Right renal cortex interstitium (tissue), 3 donors: ENCODE measurements at places on chromosomes 2 and 18.

DNA sequence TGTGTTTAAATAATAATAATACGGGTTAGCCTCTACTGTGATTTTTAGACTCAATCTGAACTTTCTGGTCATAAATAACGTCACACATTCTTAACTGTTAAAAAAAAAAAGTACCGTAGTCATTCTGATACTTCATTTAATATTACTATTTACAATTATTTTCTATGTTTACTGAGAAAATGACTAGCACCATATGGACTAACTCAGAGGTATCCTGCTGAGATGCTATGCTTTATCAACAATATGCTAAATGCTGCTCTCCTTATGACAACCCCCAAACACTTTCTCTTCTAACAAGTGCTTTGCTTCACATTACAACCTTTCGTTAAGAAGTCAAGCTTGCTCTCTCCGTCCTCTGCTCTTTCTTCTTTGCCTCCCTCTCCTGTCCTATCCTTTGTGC lies 182.1 kb downstream of the AFF3 start:
- no peak for DNase-seq

- no peak for DNase-seq
Observed at GRCh38 chr2:128525653-128526052, 207.0 kb upstream of the HS6ST1 start.

- peak; percentile 23 for DNase-seq
Observed at GRCh38 chr2:54839461-54840255, 116.2 kb downstream of the EML6 start.

DNA sequence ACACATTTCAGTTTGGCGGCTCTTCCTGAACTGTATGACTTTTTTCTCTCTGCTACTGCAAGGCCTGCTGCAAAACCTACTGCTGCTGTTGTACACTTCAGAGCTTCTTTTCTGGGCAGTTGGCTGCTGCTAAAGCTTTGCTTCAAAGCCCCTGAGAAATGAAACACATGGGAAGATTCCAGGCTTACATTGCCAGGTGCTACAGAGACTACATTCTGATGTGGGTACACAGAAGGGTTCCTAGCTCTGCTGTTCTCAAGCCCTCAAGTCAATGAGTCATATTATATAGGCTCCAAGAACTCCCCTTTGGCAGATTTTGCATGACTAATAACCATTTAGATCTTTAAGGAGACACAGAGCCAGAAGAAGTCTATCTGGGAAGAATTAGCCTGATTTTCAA lies 12.9 kb upstream of the PGAP1 start:
- no peak for DNase-seq

- no peak for DNase-seq
Observed at GRCh38 chr2:12484536-12485115, 232.1 kb upstream of the TRIB2 start.

- DNase-seq, result no peak
Observed at GRCh38 chr2:123895651-123896050, 129.4 kb upstream of the CNTNAP5 start.

GRCh38 chr2:233244818-233245217 lies 6.7 kb upstream of the ATG16L1 start:
- DNase-seq, result no peak

GRCh38 chr18:59035591-59035990 lies 104.1 kb upstream of the SEC11C start:
- DNase-seq, result no peak

DNA sequence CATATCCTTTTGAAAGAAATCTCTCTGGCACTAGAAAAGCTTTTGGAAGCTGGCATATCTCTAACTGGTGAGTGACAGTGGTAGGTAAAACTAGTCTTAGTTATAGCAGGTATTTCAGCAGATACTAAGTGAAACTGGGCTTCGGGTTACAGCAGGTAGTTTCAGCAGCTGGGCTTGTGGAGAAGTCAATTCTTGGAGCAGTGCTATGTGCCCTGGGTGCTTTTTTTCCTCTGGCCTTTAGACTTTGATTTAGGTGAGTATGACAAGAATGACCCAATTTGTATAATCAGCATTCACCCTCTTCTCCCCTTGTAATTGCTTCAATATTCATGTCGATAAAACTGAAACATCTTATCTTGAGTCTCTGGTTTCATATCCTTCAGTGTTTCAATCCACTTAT lies 123.1 kb downstream of the KYNU start:
- no peak for DNase-seq

- DNase-seq, result no peak
Observed at GRCh38 chr2:98247383-98247782, 98.9 kb upstream of the CNGA3 start.

GRCh38 chr2:235500761-235501672 lies 7.2 kb downstream of the AGAP1 start:
- DNase-seq, result no peak

GRCh38 chr2:178109813-178110212 lies 2.4 kb upstream of the RBM45 start:
- DNase-seq, result peak; percentile 10

GRCh38 chr2:202133909-202134265 lies 60.8 kb downstream of the KIAA2012 start:
- DNase-seq, result no peak

GRCh38 chr2:32290000-32290339 lies 12.3 kb downstream of the YIPF4 start:
- DNase-seq, result no peak

DNA sequence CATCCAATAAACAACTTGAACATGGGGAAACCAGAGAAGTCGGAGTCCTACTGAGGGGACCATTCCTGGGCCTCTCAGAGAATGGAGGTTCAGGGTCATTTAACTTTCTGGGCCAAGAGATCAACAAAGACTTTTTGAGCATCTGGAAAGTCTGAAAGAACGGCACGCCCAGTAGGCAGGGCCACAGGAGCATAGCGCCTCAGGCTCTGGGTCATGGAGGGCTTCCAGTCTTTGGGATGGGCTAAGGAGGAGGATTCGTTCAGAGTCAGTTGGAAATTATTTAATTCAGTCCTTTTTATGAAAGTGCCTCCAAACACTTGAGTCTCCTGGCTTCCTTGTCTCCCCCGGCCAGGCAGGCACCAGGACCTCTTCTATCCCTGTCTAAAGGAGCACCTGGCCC lies 101.1 kb upstream of the GLI2 start:
- DNase-seq, result no peak
